ENCODE measurements at places on chromosomes 11 and 22.

DNA sequence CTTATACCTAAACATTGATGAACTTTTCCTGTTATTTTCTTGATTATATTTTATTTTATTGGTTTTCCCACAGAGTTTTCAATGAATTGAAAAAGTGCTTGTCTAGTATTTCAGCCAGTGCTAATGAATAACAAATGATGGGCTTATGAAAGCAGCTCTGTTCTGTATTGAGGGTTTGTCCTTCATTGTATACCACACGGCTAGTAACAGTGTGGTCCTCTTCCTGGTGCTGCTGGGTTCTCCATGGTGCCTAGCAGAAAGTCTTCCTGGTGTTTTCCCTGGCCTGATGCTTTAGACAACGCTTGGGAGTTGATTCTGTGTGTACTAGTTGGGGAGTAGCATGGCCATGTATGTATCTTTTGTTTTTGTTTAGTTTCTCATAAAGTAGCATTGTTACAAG lies 89.1 kb downstream of the MTMR3 start:
- no peak for DNase-seq

DNA sequence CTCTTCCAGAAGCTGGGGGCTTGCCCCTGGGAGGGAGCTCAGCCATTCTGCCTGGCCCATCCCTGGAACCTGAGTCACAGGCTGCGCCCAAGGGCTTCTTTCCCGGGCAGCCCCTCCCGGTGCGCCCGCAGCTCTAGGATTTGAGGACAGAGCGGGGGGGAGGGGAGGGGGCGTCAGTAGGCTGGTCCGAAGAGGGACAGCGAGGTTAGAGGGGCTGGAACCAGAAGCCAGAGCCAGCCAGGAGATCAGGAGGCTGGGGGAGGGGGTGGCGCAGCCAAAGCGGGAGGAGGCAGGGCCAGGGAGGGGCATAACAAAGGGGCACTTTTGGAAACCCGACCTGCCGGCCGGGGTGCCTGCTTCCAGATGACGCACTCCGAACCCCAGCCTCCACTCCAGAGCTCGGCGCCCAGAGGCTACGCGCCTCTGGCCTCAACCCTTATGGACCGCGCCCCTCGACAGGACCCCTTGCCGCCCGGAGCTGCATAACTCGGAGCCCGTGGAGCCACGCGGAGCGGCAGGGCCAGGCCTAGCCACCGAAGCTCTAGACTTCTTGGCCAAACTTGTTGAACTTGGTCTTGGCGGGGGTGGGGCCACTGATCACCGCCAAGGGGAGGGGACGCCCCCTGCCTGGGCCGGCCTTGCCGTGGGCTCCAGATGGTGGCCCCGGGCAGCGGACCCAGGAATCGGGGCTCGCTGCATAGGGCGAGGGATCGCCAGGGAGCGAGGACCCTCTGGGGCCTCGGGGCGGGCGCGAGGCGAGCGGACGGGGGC lies 744 bp downstream of the PACSIN3 start:
- no peak for DNase-seq

DNA sequence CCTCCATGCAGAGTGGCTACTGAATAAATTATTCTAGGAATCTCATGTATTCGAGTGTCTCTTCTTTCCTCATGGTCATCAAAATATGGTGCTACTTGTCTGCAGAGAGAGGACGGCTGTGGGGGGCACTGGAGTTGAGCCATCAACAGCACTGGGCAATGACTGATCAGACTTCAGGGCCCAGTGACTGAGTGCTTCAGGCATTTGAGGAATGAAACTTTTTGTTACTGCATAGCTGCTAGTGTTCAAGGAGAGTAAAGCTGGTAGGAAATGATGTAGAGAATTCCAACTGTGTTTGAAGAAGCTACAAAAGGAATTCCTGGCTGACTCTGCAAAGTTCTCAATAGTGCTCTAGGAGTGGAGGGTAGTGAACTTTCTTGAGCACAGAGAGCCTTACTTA lies 277.7 kb downstream of the CADM1 start:
- DNase-seq, result no peak

- DNase-seq, result no peak
Observed at GRCh38 chr11:12009617-12010321, 1.3 kb upstream of the DKK3 start.

DNA sequence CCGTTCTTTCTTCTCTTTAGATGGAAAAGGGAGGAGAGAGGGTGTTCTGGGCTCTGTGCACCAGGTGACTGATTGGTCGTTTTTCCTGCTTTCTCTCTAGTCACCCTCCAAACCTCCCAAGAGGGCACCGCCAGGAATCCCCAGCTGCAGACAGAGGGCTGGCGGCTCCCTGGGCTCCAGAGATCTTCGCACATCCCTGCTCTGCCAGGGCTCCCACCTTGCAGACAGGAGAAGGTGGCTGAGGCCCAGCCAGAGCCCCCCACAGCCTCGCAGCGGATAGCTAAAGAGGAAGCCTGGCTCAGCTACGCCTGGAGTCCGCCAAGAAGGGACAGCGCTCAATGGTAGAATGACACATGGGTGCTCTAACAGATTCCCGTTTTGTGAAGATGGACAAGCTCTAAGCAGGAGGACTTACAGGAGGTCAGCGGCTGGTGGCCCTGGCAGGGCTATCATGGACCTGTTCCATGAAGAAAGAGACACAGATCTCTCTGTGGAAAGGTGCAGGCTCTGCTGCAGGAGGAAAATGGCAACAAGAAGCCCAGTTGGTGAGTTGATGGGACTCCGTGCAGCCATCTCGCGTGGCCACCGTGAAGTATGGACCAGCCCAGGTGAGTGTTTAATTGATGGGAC lies 976.9 kb downstream of the BRD1 start:
- no peak for DNase-seq

- no peak for DNase-seq
Observed at GRCh38 chr22:49044091-49044490, 783.6 kb downstream of the BRD1 start.

DNA sequence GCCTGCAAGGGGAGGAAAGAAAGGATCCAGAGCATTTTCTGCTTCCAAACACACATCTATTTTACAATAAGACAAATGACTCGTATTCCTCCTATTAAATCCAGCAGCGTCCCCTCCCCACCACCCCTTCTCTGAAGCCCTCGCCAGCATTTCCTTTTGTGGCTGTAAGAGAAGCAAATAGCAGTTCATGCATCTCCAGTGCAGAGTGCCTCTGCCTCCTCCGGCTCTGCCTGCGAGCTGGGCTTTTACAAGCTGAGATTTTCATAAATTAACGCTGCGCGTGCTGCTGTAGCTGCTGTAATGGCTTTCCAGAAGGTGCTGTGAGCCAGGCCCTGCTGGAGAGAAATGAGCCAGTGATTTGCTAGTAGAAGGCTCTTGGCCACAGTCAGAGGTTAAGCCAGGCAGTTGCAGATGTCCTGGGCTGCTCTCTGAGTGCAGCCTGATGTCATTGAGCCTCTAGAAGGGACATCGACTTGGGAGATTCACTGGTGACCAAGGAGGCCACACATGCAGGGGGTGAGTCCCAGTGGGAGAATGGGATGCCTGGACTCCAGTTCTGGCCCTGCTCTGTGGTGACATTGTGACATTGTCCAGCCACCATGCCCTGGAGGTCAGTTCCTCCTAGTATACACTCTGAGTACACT lies 134.5 kb upstream of the NAV2 start:
- DNase-seq, result no peak

- DNase-seq, result no peak
Observed at GRCh38 chr11:82505379-82505778, 228.3 kb downstream of the FAM181B start.

All from activated CD4-positive, CD25-positive, alpha-beta regulatory T cell (primary cell).